Liver (tissue), 10 donors: ENCODE measurements at places on chromosomes 7 and 10.

GRCh38 chr7:112009081-112009480 lies 197.1 kb downstream of the DOCK4 start:
- DNase-seq, result no peak

GRCh38 chr7:95334447-95334846 lies 10.1 kb upstream of the PON1 start:
- no peak for DNase-seq

GRCh38 chr10:43028143-43028542 lies 48.7 kb upstream of the RET start:
- no peak for DNase-seq

DNA sequence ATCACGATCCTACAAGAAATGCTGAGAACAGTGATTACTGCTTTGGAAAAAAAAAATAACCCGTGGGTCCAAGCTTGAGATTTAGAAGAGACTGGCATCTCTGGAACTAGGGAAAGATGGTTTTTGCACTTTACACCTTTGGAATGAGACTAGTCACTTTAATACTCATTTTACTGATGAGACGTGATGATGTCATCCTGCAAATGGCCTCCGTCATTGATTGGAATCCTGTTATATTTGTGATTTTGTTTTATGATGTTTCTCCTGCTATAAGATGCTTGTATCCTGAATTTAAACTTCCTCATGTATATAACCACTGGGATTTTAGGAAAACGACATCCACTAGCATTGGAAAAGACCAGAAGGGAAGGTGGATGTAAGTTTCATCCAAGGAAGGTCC lies 361.3 kb upstream of the AOAH start:
- DNase-seq, result no peak

- peak; percentile 37 for DNase-seq
Observed at GRCh38 chr7:101691822-101692384, 62.8 kb upstream of the MYL10 start.

DNA sequence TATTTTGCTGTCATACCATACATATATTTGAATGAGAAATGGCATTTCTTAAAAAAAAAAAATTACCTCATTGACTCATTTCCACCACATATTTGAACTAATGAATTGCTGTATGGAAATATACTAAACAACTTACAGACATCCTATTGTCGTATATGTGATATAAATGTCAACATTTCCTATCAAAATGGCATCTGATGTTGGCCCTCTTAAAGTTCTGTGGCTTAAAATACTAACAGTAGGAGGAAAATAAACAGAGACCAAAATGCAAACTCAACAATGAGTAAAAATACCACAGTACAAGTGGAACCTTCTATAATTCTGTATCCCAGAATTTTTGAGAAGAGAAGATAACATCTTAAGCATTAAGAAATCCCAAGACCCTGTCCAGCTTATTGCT lies 405.6 kb upstream of the GALNT17 start:
- no peak for DNase-seq

- no peak for DNase-seq
Observed at GRCh38 chr10:62008946-62009345, 107.4 kb downstream of the ARID5B start.

- no peak for DNase-seq
Observed at GRCh38 chr10:93995598-93996271, 2.0 kb downstream of the PLCE1 start.

- no peak for DNase-seq
Observed at GRCh38 chr10:639001-639750, 50.3 kb downstream of the DIP2C start.

DNA sequence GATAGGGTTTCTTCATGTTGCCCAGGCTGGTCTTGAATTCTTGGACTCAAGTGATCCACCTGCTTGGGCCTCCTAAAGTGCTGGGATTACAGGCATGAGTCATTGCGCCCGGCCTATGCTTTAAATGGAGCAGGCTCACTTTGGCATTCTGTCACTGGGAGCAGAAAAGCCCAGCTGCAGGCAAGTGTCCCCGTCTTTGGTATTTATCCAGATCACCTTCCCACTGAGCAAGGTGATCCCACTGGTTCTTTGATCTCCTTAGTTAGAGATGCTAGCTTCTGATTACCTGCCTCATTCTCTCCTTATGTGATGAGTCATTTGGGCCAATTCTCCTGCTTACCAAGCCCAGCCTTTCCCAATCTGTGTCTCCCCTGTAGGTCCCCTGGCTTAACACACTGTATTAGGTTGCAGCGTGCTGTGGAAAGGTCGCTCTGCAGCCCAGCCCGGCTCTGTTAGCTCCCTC lies 39.3 kb downstream of the SPDYE5 start:
- no peak for DNase-seq

DNA sequence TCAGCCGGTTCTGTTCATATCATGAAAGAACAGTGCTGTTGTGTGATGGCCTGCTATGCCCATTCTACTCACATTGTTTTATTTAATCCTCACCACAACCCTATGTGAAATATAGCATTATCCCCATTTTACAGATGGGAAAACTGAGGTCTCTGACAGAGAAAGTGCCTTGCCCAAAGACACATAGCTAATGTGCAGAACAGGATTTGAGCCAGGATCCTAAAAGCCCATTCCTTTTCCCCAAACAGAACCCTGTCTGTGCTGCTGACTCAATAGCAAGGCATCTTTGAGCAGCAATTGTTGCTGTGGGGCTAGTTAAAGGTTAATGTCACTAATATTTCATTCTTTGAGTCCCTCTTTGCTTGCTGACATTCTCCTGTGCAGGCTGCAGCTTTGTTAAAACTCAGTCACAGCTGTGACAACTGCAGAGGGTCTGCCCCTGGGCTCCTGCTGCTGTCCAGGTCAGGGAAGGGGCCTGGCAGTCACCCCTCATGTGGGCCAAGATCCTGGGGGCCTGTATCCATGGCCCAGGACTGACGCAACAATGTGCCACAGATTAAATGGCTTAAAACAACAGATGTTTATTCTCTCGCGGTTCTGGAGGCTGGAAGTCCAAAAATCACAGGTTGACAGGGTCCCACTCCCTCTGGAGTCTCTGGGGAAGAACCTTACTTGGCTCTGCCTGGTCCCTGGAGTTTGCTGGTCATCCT lies 40.4 kb downstream of the AFAP1L2 start:
- DNase-seq, result no peak

GRCh38 chr10:4498711-4499251 lies 327.2 kb upstream of the AKR1E2 start:
- no peak for DNase-seq

GRCh38 chr7:4343272-4344247 lies 338.5 kb upstream of the FOXK1 start:
- DNase-seq, result no peak

DNA sequence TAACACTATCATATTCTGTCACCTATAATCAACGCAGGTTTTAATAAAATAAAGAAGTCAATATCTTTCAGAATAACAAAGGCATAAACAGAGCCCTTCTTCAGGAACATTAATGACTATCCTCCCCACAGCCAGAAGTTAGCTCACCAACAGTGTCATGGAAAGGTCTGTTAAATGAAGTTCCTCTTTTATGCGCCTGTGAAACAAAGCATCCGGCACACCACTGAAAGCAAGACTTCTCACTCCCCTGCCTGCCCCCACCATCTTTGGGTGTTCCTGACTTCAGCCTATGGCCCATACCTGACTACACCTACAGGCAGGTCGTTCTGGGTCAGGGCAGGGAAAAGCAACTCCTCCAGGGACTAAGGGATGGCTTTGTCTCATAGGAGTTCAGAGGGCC lies 205.4 kb downstream of the FANK1 start:
- DNase-seq, result no peak

DNA sequence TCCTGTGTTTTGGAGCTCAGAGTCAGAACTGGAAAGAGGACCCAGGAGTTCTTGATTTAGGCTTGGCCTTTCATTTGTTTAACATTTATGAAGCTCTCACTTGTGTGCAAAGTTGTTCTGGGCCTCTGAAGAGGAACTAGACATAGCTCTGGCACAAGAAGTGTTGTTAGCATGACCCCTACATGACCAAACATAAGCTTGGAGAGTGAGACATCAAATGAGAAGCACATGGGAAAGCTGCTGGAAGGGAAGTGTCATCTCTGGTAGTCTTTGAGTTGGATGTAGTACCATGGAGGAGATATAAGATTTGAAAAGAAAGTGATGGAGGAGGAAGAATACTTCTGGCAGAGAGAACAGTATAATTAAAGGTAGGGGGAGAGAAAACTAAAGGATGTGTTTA lies 370.1 kb downstream of the ADRA2A start:
- no peak for DNase-seq

DNA sequence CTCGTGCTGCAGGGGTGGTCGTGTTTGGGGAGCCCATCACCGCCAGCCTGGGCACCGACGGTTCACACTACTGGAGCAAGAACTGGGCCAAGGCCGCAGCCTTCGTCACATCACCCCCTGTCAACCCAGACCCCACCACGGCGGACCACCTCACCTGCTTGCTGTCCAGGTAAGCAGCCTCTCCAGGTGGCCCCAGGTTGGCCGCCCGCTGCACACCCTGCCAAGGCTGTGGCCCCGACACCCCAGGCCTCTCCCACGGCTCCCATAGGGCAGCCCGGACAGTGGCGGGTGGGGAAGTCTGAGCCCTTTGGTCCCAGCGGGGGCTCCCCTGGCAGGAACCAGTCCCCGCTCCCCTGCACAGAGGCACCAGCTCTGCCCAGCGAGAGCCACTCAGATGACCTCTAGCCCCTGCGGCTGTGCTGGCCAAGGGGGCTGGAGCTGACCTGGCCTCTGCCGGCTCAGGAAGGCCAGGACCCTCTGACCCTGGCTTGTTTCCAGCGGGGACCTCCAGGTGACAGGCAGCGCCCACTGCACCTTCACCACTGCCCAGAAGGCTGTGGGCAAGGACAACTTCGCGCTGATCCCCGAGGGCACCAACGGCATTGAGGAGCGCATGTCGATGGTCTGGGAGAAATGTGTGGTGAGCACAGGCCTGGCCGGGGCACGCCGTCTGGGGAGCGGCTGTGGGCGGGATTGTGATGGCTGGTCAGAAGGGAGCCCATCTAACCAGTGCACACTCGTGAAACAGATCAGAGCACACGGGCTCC lies 13.8 kb downstream of the DPYSL4 start:
- DNase-seq, result no peak

DNA sequence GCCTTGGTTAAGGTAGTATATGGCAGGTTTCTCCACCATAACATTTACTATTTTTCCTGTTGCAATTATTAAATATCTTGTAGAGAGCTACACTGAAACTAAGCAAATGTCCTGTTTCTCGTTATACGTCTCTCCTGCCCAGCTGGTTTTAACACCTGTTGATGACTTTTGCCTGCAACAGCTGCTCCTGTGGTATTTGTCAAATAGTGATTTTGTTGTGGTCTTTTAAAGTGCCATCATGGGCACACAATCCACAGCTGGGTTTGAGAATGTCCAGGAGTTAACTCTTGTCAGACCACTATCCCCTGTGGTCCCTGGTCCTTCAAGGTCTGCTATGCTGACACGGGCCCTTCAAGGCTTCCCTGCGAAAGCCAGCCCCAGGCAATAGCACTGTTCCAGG lies 24.9 kb upstream of the SEC61G start:
- DNase-seq, result no peak

DNA sequence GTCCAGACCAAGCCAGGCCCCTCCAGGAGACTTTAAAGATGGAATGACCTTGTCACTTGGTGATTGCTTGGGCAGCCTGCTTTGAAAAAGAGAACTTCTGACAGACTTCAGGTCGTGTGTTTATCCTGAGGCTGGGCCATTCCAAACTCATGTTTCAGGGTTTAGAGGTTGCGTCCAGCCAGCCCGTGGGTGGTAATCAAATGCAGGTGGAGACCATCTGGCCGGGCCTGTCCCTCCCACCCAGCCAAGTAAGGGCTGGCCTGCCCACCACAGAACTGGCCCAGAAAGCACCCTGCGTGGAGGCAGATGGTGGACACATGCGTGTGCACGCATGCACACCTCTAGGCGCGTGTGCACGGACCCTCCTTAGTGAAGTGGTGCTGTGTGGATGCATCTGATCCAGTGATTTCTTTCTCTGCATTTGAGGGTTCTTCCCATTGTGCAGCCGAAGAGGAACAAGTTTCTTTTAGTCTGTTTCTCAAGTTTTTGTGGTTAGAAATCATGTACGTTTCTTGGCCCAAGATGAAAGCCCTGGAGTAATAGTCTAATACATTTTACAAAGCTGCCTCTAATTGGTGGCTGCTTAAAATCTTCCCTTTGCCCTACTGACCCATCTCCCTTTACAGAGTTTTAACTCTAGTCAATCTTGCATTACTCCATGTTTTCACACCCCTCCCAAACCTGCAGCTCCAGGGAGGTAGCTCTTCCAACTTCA lies 43.0 kb downstream of the SUFU start:
- no peak for DNase-seq

DNA sequence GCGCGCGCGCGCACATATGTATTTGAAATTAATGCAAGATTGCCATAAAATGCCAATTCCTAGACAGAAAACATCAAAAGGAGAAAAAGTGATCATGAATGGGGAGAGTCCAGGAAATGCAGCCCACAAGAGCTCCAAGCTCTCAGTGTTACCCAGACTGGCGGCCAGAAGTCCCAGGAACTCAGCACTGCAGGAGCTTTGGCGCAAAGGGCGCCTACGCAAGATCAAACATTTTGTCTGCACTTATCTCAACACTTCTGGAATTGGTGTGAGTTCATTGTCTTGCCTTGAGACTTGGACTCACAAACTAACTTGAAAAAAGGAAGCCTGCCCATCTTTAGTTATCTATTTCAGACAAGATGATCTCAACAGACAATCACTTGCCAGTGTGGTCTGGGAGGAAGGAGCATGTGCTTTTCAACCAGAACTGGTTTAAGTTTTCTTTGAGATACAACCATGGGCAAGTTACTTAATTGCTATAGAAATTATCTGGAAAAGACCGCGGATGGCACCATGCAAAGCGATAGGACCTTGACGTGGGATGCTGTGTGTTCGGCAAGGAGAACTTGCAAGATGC lies 77.2 kb downstream of the KIAA1549 start:
- no peak for DNase-seq
